ENCODE measurements at places on chromosomes 13 and 19. TPM values are rescaled to one million over a fixed set of nuclear protein-coding genes. Genes with fewer than 3 reads are reported as not detected.

DNA sequence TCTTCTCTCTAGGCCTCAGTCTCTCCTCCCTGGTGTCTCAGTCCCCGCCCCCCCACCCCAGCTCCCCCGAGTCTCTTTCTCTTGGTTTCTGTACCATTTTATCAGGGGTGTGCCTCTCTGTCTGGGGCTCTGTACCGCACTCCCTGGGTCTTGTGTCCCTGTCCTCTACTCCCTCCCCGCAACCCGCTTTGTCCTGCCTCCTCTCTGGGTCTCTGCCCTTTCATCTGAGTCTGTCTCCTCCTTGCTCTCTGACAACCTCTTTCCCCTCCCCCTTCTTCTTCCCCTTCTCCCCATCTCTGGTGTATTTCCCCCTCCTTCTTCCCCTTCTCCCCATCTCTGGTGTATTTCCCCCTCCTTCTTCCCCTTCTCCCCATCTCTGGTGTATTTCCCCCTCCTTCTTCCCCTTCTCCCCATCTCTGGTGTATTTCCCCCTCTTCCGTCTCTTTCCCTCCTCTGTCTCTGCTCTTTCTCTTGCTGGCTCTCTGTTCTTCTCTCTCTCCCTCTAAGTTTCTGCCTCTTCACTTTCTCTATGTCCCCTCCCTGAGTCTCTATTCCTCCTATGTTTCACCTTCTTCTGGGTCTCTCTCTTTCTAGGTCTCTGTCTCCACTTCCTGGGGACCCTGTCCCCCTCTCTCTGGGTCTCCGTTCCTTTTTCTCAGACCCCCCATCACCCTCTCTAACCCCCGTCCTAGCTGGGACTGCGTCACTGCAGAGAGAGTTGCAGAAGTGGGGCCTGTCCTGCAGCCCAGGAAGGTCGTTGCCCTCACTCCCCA is 2.2 kb upstream of the KCNC3 start:
- peak overlapping the region; percentile 54 for H3K4me3 ChIP-seq
- no peaks in the 10 kb centered on the region for H3K36me3 ChIP-seq
- no peak overlapping the region for H3K27ac ChIP-seq
- peaks cover 9% of the 10 kb centered on the region for H3K4me1 ChIP-seq
- H3K27me3 ChIP-seq, result peaks cover 38% of the 10 kb centered on the region

GRCh38 chr19:24178207-24178606 is 91.2 kb downstream of the ZNF254 start:
- H3K4me1 ChIP-seq, result no peaks in the 10 kb centered on the region
- H3K4me3 ChIP-seq, result no peak overlapping the region
- H3K36me3 ChIP-seq, result no peaks in the 10 kb centered on the region
- no peak overlapping the region for H3K27ac ChIP-seq
- H3K27me3 ChIP-seq, result no peaks in the 10 kb centered on the region

DNA sequence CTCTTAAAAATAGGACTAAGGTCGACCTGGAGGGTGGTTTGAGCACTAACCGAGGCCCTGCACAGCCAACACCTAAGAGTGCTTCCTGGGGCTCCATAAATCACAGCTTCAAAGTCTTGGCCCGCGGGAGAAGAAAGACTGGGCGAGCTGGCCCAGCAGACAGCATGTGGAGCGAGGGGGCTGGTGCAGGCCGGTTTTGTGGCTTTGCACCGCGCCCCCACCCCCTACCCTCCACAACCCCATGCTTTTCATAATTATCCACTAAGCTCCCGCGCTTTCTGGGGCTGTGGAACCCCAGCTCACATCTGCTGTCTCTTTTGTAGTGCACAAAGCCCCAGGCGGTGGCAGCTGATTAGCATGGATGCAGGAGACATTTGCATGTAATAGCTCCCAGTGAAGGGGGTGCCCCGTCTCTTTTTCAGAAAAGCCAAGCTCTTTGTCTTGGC is 17.1 kb downstream of the CARM1 start:
- H3K36me3 ChIP-seq, result no peaks in the 10 kb centered on the region
- H3K4me3 ChIP-seq, result no peak overlapping the region
- H3K27me3 ChIP-seq, result no peaks in the 10 kb centered on the region
- no peak overlapping the region for H3K27ac ChIP-seq
- no peak for DNase-seq

GRCh38 chr13:20814224-20814910 is 40.6 kb upstream of the EEF1AKMT1 start:
- peak overlapping the region; percentile 78 for H3K27ac ChIP-seq
- H3K4me1 ChIP-seq, result peaks cover 28% of the 10 kb centered on the region
- DNase-seq, result peak; percentile 90
- H3K27me3 ChIP-seq, result no peaks in the 10 kb centered on the region
- no peaks in the 10 kb centered on the region for H3K36me3 ChIP-seq

DNA sequence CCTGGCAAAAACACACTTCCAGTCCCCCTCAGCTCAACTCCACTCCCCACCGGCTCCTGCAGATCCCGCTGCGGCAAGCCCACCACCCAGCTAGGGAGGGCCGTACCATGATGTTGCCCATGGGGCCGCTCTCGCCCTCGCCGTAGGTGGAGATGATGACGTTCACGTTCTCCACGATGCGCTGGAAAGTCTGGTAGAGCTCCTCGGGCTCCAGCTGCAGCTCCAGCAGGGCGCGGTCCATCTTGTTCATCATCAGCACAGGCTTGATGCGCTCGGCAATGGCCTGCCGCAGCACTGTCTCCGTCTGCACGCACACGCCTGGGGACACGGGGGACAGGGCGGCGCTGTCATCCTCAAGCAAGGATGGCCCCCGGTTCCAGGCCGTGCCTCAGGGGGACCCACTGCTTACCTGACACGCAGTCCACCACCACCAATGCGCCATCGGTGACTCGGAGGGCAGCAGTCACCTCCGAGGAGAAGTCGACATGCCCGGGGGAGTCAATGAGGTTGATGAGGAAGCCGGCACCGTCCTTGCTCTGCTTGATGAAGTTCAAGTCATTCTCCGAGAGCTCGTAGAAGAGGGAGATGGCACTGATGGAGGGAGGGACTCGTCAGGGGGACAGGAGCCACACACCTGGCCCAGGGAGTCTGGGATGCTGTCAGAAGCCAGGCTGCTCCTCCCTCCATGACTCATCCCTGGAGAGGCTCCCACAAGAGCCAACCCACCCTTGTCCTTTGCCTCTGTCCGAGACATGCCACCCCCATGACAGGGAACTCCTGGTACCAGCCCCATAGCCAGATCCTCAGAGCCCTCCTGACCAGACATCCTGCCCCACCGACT is 2.3 kb downstream of the EEF2 start:
- no peak overlapping the region for H3K4me3 ChIP-seq
- no peak overlapping the region for H3K27ac ChIP-seq
- peak; percentile 23 for DNase-seq
- H3K4me1 ChIP-seq, result peaks cover 7% of the 10 kb centered on the region

GRWD1 gene
- 35.4 TPM for polyA plus RNA-seq

GRCh38 chr19:35746087-35746462 is 624 bp downstream of the PSENEN start:
- H3K4me1 ChIP-seq, result peaks cover 33% of the 10 kb centered on the region
- peak overlapping the region; percentile 95 for H3K4me3 ChIP-seq
- no peak for DNase-seq
- H3K27ac ChIP-seq, result peak overlapping the region; percentile 99

All from heart left ventricle (tissue), 16 donors.